ENCODE measurements at places on chromosomes 5 and 9.

- DNase-seq: peak; percentile 49
Observed at GRCh38 chr5:56480078-56480704, 247.1 kb upstream of the ANKRD55 start.

- DNase-seq: no peak
Observed at GRCh38 chr5:51383131-51384121, at the start of gene ISL1. TSS of gene ISL1 (plus strand) at chr5:51383448. CDS start at chr5:51383672, 224 bp downstream.

- DNase-seq: no peak
Observed at GRCh38 chr9:14029806-14030374, 284.1 kb downstream of the NFIB start.

DNA sequence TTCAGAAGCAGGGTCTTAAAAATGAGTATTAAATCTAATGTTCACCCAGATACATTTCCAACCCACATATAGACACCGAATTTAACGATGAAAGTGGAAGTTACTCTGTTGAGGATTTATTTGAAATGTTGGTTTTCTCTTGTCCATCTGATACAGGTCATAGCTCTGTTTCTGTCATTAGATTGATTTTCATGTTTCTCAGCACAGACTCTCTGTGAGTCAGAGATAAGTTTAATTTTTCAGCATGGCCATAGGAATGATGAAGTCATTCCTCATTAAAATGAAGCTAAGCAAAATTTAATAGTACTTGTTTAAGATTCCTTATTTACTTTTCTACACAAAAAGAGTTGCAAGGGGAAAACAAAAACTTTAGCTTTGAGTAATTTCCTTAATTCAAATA is 38.8 kb downstream of the GHR start:
- DNase-seq: no peak
